ENCODE measurements at places on chromosomes 7 and 10.

- DNase-seq, result no peak
Measured at GRCh38 chr10:127694580-127695193, 42.3 kb upstream of the FOXI2 start.

DNA sequence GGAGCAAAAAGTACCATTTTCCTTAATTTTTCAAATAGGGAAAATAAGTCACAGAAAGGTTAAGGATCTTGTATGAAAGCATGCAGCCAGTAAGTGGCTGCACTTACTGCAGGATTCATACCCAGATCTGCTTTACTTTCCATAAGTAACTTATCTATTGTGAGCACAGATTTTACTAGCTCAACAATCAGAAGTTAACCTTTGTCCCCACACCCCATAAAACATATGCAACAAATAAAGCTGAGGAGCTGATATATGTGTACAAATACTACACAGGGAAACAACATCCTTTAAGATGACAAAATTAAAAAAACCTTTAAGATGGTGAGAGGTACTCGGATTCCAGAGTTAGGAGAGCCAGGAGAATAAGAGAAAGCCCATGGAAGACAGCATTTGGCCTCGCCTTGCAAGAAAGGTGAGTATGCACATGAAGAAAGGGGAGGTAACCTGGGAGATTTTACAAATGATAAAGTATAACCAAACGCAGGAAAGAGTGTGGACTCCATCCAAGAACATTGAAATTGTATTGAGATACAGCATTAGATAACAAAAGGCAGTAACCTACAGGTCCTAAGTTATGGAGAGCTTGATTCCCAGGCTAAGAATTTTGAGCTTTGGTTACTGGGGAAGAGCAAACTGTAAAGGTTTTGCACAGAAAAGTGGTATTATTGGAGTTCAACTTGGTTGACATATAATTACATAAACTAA, 87.1 kb downstream of the ITGB8 start:
- DNase-seq, result no peak

- DNase-seq, result no peak
Measured at GRCh38 chr7:20365486-20365885, 34.8 kb downstream of the ITGB8 start.

DNA sequence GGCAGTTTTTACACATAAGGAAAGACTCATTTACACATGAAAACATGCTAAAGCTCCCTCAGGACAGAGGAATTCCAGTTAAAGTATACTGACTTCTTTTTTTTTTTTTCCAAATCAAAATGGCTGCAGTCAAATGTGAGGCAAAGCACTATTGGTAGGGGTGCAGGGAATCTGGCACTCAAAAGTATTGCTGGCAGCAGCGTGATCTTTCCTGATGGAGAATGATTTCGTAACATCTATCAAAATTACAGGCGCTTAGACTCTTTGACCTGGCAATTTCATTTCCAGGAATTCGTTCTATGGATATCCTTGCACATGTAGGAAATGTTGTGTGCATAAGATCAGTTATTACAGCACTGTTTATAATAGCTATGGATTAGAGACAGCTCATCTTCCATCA, 65.7 kb downstream of the VSTM4 start:
- no peak for DNase-seq

- no peak for DNase-seq
Measured at GRCh38 chr10:112792487-112793201, 157.4 kb upstream of the TCF7L2 start.

- DNase-seq, result no peak
Measured at GRCh38 chr7:44564606-44565005, 9.1 kb downstream of the DDX56 start.

DNA sequence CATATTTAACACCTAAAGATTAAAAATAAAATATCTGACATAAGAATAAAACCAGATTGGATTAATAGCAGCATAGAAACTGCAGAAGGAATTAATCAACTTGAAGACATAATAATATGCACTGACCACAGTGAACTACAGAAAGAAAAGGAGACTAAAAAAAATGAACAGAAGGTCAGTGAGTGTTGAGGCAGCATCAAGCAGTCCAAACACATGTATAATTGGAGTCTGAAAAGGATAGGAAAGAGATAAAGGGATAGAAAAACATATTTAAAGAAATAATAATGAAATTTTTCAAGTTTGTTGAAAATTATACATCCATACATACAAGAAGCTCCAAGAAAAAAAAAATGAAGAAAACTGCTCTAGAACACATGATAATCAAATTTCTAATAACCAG, 756.2 kb downstream of the GATA3 start:
- no peak for DNase-seq

GRCh38 chr10:75926763-75927162, 495.3 kb downstream of the LRMDA start:
- no peak for DNase-seq

DNA sequence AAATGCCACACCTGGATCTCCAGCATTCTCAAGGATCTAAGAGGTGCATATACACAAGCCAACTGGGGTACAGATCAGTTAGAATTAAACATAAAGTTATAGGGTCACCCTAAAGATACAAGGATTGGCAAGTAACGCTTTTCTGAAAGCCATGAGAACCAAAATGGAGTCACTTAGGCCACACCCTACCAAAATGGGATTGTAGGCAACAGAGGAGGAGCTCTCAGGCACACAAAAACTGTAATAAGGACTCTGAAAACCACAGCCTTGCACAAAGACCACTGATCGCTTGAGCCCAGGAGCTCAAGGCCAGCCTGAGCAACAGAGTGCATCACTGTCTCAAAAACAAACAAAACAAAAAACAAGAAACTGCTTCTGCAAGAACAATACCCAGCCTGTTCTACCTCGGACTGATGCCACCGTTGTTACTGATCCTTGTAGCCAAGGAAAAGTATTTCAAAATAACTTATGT, 35.5 kb downstream of the SVOPL start:
- no peak for DNase-seq

- DNase-seq, result no peak
Measured at GRCh38 chr10:22821501-22821900, 106.4 kb upstream of the ARMC3 start.

GRCh38 chr10:123655751-123656150, 10.4 kb upstream of the GPR26 start:
- DNase-seq, result no peak

DNA sequence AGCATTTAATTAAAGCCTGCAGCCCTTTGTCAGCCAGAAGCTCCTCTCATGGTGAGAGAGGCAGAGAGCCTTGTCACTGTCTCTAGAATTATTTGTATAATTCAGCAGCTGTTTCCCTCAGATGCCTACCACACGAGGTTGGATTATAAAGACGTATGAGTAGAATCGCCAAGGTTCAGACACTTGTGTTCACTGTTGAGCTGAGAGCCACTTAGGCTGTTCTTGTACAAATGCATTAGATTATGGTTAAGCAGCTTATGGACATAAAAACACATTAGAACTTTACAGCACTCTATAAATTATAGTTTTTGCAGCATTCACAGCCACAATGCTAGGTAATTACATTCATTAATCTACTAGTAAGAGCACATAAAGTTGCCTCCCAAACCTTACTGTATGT, 282.6 kb downstream of the AUTS2 start:
- no peak for DNase-seq

GRCh38 chr10:115606741-115607140, 513.6 kb downstream of the ATRNL1 start:
- no peak for DNase-seq

DNA sequence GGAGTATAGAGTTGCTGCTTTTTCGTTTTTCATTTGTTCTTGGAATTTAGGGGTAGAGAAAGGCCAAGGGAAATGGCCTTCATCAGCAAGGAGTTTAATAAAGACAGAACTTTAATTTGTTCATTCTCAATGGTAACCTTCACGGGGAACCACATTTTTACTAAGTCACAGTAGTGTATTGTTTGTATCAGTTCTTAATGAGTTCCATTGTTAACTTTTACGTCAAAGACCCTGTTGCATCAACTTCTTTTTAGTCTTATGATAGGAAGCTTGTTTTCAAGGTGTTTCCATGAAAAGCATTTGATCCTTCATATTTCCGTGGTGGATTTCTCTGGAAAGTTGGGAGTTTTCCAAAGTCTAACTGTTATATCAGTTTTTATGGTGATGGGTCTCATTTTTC, 169.9 kb downstream of the CREB5 start:
- no peak for DNase-seq

- DNase-seq, result no peak
Measured at GRCh38 chr10:126536656-126537055, 133.8 kb downstream of the C10orf90 start.

GRCh38 chr7:108598153-108598552, 28.5 kb downstream of the DNAJB9 start:
- DNase-seq, result no peak

GRCh38 chr10:126924180-126924914, 19.1 kb downstream of the DOCK1 start:
- DNase-seq, result no peak

DNA sequence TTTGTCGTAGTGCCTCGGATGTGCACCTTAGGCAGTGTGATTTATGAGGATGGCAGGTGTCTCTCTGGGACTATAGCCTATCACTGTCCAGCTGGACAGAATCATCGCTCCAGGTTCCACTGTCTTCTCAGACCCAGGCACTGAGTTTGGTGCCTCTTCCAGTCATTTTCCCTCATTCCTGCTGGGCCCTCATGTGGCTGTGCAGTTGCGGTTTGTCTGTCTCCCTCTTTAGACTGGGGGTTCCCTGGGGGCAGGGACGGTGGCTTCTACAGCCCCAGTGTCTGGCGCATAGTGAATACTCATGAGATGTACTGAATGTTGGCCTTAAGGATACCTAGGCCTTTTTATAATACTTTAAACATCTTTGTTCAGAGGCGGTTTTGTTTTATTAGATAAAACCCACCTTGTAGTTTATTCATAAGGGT, 28.9 kb downstream of the CCM2 start:
- DNase-seq, result peak; percentile 19

DNA sequence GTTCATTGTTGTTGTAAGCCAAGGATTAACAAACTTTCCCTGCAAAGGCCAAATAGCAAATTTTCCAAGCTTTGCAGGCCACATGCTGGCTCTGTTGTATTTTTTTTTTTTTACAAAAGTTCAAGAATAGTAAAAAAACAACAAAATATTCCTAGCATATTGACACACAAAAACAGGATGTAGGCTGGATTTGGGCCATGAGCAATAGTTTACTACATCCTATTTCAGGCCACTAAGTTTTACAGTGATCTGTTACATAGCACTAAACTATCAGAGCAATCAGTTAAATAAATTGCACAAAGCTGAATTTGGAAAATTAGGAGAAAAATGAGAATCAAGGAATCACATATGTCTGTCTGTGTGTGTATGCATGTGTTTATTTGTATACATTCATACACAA, 491.8 kb upstream of the GHITM start:
- DNase-seq, result no peak

GRCh38 chr7:28890137-28890536, 68.0 kb downstream of the TRIL start:
- no peak for DNase-seq

- DNase-seq, result no peak
Measured at GRCh38 chr10:126595160-126595559, 75.3 kb downstream of the C10orf90 start.

DNA sequence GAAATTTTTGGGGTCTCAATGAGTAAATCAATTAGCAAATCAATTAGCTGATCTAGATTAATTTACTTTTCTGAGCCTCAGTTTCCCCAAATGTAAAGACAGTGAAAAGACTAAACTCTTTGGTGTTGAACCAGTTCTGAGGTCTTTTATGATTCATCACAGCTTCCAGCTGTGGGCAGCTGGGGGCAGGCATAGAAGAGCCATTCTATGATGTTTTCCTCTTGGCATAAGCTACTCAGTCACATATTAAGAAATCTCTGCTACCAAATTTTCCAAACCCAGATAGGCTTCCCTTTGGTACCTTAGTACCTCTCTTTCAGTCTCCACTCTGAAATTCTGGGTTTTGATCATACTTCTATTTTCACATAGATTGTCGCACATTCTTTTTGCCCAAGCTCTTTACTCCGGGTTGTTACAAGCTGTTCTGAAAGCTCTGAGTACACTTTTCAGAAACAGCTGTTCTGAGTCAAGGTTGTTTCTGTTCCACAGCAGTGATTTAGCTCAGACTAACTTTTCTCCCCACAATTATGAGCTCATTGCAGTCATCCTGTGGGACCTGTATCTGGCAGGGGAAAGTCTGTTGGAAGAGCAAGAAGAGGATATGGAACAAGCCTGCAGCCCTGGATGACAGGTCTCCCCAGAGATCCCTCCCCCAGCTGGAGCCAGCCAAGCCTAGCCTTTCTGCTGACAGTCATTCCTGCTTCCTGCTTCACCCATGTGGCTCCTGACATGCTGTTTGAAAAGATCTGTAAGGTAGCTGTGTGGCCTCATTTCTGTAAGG, 599.6 kb upstream of the GHITM start:
- DNase-seq, result no peak

DNA sequence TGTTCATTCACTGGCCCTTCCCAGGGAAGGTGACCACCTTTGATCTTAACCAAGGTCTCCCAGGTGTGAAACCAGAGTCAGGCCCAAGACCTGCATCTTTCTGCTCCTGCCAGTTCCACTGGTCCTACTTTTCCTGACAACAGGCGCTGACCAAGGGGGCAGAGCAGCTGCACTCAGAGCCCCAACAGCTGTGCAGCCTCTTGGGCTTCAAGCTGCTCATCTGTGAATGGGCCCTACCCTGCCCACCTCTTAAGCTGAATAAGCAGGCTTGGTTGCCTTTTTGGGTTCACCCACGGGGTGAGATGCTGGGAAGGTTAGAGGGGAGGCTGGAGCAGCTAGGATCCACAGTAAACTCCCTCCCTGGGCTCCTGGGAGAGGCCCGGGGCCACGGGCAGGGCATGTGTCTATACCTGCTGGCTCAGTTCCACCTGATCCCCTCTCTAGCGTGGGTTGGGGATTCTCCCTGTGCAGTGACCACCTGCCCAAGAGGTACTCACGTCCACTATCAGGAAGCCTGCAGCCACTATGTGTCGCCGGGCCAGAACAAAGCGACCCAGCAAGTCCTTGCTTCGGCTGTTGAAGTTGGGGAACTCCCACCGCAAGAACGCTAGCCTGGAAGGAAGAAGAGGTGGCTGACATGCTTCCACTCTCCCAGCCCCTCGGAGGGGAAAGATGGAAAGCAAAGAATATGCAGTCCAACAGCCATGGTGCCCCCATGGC, 10.6 kb downstream of the TBRG4 start:
- no peak for DNase-seq

DNA sequence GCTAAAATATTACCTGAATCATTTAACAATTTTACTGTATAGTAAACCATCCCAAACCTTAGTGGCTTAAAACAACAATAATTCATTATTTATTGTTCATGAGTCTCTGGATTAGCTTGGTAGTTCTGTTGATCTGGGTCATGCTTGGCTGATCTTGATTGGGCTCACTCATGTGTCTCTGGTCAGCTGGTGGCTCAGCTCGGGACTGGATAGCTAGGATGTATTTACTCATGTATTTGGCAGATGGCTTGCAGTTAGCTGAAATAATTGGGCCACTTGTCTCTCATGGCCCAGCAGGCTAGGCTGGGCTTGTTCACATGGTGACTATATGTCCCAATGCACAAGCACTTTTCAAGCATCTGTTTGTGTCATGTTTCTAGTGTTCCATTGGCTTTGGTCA, 262.8 kb downstream of the BBS9 start:
- DNase-seq, result no peak

Measured in CD4-positive, alpha-beta T cell treated with Interleukin-17A for 4 hours (primary cell).